ENCODE measurements at places on chromosomes 12 and 14.
A peak's percentile ranks its signal among the peaks of the same experiment; 100 is the strongest.

GRCh38 chr14:89399594-89400068 lies 17.4 kb downstream of the FOXN3 start:
- no peak for DNase-seq

DNA sequence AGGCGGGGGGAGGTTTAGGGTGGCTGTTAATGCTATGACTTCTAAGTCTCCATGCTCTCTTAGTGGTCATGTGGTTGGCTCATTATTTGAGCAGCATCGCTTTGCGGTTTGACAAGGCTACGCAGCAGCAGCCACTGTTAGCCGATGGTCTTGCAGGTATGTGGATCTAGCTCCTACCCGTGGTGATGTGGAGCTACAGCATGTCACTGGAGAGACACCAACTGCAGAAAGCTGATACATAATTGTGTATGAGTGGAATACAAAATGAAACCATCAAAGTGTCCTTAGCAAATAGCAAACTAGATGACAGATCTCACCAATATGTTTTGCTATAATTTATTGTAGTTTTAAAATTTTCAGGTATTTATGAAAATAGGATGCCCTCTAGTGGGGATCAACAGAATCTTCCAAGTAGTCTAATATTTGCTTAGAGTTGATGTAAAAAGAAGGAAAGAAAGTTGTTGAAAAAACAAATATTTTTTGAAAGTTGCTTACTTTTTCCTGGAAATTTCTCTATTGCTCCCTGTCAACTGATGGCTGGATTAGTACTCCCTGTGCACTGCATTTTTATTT lies 94.9 kb downstream of the NAV3 start:
- peak; percentile 55 for DNase-seq

- peak; percentile 46 for DNase-seq
Observed at GRCh38 chr12:89225401-89225800, 126.9 kb downstream of the DUSP6 start.

GRCh38 chr12:72610854-72611358 lies 338.7 kb downstream of the TRHDE start:
- no peak for DNase-seq

DNA sequence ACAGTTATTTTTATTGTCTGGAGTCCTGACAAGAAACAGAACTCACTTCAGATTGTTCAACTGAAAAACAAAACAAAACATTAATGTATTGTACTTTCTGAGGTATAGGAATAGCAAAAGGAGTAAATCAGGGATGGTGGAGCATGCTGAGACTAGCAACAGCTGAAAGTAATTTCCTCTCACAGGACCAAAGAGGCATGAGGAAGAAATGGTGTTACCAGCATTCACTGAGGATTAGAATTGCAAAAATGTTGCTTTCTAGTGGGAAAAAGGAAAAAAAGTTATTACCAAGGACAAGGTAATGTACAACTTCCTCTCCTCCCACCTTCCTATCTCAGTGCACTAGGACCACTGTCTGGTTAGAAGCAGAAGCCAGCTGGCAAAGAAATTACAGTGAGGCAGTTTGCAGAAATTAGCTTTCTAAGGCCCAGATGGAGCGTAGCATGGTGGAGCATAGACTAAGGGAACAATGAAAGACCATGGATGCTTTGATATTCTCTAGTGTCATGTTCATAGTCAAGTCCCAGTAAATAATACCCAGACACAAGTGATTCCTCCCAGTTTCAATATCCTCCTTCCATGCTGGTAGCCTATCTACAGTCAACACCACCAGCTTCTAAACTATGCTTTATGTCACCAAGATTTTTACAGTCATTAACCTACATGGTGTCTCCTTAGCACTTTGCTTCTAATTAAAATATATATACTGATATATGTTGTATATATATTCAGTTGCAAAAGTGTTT lies 133.7 kb upstream of the DCN start:
- DNase-seq: no peak

- DNase-seq: no peak
Observed at GRCh38 chr12:20629414-20630156, 65.5 kb upstream of the SLCO1C1 start.

DNA sequence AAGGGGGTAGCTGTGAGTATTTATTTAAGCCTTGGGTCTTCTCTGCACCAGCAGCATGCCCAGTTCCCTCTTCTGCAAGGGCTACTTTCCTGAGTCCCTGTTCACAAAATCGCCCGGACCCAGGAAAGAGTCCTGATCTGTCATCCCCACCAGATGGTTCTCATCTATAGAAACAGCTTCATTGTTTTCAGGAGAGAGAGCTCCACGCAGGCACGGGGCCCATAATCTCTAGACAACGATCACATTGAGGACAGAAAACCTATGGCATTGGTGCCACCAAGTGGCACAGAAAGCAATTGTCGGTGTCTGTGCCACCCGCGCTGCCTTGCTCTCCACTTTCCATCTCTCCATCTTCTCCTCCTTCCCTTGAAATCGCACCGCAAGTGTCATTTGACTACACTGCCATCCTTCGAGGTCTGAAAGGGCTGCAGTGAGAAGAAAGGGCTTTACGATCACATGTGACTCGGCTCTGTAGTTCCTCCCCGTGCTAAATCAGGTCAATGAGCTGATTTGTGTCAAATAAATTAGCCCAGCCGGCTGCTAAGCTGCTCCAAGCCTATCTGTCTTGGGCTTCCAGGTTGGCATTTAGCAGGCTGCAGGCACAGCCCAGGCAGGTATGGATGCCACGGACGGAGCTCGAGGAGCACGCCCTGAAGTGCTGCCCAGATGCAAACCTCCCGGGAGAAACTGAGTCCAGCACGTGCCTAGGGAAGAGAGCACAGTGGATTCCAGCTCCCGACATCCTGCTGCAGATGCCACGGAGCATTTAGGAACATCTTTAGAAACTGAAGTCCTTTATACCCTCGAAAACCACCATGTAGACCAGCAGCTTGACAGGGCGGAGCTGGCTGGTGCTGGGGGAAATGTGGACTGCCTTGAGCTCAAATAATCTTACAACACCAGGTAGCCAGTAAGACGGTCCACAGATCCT lies 28.8 kb downstream of the SPRING1 start:
- DNase-seq: no peak

- peak; percentile 82 for DNase-seq
Observed at GRCh38 chr12:57175428-57176138, 28.2 kb upstream of the LRP1-AS start.

DNA sequence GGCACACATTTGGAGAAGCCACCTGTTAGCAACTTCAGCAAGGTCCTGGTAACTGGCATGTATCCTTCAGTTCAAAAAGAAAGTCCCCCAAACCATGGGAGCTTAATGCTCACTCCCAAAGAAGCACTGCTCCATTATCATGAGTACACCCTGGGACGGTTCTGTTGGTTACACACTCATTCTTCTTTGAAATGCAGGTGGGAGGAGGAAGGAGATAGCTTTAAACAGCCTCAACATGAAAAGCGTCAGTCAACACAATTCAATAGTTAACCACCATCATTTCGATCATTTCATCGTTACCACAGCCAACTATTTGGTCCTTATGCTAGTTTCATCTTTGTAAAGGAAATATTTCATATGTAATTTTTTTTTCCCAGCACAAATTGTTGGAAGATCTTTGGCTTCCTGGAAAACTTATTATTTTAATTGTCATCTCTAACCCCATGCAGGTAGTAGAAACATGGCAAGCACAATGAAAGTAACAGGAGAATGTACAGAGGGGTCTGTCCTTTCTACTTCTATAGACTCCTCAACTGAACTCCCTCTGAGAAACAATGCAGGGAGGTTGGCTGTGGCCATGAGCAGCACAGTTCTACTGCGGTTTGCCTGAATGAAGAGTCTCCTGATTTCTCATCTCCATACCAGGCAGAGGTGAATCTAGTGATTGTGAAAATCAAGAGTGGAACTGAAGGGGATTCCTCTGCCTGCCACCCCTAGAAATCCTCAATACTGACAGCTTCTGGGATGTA lies 196.4 kb upstream of the FOXN3 start:
- DNase-seq: no peak

DNA sequence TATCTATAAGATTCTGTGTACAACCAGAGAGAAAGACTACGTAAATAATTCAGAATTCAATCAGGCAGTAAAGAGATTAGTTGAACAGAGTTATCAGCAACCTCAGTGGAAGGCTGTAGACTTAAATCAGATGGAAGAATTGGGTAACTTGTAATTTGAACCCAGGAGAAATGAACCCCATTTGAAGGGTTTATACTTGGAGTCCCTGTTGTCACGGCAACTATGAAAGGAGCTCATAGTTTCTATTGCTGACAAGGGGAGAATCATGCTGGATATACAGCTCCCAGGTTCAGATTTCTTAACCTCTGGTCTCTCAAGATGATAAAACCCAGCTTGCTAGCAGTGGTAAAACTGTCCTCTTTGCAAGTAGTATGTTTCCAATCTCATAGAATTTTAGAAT lies 54.4 kb upstream of the BMP4 start:
- no peak for DNase-seq
